Body of pancreas (tissue), 4 donors: ENCODE measurements at places on chromosomes 6 and 20. TPM values are rescaled to one million over a fixed set of nuclear protein-coding genes. Genes with fewer than 3 reads are reported as not detected.

- no peak for DNase-seq
Observed at GRCh38 chr20:56636716-56637115, 7.6 kb downstream of the TFAP2C start.

GRCh38 chr20:35654415-35654814, 10.3 kb downstream of the CPNE1 start:
- no peak for DNase-seq

GRCh38 chr6:33375143-33375671, 16.4 kb upstream of the KIFC1 start:
- DNase-seq = peak; percentile 77

DNA sequence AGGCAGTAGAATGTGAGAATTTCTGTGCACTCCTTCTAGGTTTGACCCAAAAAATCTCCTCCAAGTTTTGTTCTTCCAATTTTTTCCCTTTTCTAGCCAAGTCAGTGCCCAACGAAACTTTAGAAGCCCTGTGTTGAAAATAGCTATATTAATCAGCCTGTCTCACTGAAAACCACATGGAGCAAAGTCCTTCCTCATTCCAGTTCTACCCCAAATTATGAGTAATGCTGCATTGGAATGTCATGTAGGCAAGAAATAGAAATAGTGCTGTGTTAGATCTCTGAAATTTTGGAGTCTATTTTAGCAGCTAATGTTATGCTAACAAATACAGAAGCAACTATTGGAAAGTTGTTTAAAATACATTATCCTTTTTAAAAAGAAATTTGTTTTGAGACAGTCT, 725.5 kb downstream of the TBC1D32 start:
- no peak for DNase-seq

DNA sequence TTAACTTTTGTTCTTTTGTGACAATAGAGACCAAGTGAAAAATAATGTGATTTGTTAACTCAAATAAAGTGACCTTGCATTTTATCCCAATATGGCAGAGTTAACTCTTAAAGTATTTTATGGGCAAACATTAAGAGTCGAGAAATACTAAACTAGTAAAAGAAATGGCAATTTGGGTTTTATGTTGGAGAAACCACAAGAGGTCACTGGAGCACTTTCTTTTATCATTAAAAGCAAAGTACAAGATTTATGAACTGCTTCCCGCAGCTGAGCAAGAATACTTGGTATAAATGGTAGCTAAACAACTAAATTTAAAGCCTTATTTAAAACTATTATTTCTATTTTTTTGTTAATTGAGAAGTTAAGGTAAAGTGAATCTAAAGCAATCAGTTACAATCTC, 33.5 kb upstream of the MCM9 start:
- no peak for DNase-seq

DNA sequence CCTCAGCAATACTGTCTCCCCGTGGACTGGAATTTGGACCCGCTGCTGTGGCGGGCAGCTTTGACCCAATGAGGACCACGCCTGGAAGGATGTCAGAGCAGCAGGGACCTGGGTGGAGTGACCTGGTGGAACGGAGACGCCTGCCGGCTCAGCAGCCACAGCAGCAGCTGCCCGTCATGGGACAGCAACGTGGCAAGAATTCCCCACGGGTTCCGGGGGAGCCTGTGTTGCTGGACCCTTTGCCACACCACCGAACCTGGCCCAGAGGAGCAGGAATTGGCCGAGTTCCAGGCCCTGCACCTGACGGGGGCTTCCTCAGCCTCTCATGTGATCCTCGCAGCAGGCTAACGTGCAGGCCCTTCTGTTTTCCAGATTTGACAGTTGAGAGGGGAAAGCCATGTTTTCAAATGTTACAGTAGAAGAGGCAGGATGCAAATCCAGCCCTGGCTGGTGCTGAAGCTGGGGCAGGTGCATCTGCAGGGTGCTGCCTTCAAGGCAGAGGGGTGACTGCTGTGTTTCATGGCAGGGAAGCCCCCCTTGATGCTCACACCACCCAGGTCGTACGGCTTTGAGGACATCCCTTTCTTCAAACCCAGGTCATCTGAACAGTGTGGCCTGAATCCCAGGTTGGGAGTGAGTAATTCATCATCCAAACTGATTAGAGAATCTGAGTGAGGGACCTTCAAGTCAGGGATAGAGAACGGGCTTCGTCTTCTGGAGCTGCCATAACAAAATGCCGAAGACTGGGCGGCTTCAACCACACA, 93.4 kb downstream of the THBS2 start:
- DNase-seq = no peak

FAXC gene
- 0.33 TPM for total RNA-seq

SOX12 gene
- 17.1 TPM for total RNA-seq

C6orf163 gene
- total RNA-seq = 2.6 TPM

ZBTB9 gene
- total RNA-seq = 5.3 TPM
